ENCODE measurements at places on chromosomes 5 and 9. TPM values are rescaled to one million over a fixed set of nuclear protein-coding genes. Genes with fewer than 3 reads are reported as not detected.
A peak's percentile ranks its signal among the peaks of the same experiment; 100 is the strongest.

Gene TAF11L5
- total RNA-seq, result not detected

Gene DBH
- total RNA-seq, result not detected

Gene C5orf58
- total RNA-seq, result not detected

Gene IFNK
- total RNA-seq, result not detected

GRCh38 chr5:124234770-124235562 is 511.5 kb downstream of the ZNF608 start:
- no peak overlapping the region for H3K4me3 ChIP-seq
- no peaks in the 10 kb centered on the region for H3K4me1 ChIP-seq
- H3K27me3 ChIP-seq, result no peaks in the 10 kb centered on the region
- H3K27ac ChIP-seq, result no peak overlapping the region

DNA sequence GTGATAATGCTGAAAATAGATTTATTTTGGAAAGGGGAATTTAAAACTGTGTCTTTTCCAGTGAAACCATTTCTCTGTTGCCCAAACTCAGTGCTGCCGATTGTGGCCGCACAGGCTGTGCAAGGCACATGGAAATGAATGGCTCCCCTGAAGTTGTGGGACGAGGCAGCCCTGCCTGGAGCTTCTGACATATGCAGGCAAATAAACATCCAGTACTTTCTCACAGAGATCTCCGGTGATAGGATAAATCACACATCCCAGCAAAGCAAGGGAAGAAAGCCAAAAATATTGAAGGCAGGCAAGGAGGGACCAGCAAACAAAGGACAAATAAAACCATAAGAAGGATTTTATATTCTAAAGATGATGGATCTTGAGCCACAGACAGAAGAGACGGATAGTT is 464.5 kb downstream of the MTRR start:
- H3K4me1 ChIP-seq, result no peaks in the 10 kb centered on the region
- no peaks in the 10 kb centered on the region for H3K27me3 ChIP-seq
- DNase-seq, result no peak

DNA sequence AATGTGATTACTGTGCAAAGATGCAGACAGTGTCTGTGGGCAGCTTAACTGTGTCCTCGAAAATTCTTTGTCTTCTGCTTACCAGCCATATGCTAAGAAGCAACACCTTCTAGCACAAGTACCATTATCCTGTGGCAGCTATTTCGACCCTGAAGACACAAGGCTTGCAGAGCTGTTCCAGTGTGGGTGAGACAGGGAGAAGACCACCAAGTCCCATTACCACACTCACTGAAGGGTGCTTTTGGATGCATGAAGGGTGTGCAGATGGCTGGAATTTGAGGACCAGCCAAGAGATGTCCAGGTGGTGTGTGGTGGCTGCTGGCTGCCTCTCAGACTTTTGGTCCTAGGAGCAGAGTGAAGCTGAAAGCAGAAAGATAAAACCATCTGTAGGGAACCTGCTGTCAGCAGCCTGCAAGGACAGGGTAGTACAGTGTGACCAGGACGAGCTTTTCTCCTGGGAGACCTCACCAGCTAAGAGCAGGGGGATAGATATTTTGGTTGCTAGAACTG is 161.8 kb downstream of the ICE1 start:
- no peaks in the 10 kb centered on the region for H3K27me3 ChIP-seq
- H3K4me3 ChIP-seq, result no peak overlapping the region
- no peaks in the 10 kb centered on the region for H3K4me1 ChIP-seq
- no peaks in the 10 kb centered on the region for H3K36me3 ChIP-seq
- H3K27ac ChIP-seq, result no peak overlapping the region

DNA sequence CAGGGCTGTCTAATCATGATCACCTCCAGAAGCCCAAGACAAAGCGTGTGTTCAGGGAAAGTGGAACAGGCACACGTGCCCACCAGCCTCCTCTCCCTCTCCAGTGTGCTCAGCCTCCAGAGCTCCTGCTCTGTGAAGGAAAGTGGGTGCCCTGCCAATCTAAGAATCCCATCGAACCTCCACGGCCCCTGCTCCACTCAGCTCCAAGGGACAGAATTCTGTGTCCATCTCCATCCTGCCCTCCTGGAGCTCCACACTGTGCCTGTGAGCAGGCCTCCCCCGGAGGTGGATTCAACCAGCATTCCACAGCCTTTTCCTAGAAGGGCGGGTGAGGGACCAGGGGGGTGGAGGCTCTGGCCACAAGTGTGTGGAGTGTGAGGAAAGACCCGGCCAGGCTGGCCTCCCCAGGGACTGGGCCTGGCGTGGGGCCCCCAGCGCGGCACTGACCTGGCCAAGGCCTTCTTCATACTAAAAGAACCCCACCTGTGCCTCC is 6.0 kb downstream of the EEIG1 start:
- peak overlapping the region; percentile 58 for H3K27ac ChIP-seq
- H3K4me1 ChIP-seq, result peaks cover 97% of the 10 kb centered on the region
- no peaks in the 10 kb centered on the region for H3K36me3 ChIP-seq
- no peak for DNase-seq
- peak overlapping the region; percentile 43 for H3K4me3 ChIP-seq

DNA sequence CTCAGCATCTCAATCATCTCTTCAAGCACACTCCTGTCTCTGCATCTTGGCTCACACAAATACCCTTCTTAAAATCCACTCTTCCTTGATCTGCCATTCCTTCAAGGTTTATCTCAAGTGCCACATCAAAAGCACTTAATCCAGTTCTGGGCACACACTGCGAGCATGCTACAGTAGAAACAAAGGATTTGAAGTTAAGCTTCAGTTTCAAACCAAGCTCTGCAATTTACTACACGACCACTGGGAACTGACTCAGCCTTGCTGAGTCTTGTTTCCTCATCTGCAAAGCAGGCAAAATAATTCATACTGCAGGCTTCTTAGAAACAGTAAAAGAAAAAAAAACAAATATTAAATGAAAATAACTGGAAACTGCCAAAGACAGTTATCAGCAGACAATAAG is 50.5 kb upstream of the CTNNAL1 start:
- no peak overlapping the region for H3K4me3 ChIP-seq
- no peak for DNase-seq
- H3K27ac ChIP-seq, result no peak overlapping the region
- peaks cover 14% of the 10 kb centered on the region for H3K4me1 ChIP-seq
- peaks cover 26% of the 10 kb centered on the region for H3K36me3 ChIP-seq
- no peaks in the 10 kb centered on the region for H3K27me3 ChIP-seq

DNA sequence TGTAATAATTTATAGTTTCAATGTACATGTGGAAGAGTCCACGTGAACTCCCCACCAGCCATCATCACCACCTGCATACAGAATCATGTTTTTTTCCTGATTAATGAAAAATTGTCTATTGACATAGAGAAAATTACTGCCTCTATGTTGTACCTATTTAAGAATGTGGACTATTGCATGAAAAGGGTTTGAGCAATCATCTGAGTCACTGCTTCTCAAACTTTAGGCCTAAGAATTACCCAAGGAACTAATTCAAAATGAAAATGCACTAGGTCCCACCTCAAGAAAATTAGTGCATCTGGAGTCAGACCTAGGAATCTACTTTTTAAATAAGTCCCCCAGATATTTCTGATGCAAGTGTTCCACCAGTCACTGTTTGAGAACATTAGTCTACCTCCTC is 709.3 kb downstream of the MAT2B start:
- H3K36me3 ChIP-seq, result no peaks in the 10 kb centered on the region
- H3K27me3 ChIP-seq, result no peaks in the 10 kb centered on the region

DNA sequence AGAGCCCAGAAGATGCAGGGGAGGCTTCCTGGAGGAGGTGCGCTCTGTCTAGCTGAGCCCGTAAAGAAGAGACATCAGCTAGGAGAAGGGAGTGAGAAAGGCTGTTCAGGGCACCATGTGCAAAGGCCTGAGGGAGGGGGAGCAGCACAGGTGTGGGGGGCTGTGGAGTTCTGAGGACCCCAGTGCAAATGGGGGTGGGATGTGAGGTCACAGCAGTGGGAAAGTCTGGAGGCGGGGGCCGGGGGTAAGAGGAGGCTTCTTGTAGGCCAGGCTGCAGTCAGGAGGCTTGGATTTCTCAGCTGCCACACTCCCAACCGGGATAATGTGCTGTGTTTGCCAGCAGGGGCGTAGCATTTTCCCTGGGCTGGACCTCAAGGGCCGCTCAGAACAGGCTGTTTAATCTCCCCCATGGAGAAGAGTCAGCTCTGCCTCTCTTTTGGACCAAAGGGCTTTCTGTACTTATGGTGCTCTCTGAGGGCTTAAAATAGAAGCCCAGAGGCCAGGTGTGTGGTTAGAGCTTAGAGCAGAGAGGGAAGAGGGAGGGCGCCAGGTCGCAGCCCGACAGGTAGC is 5.7 kb downstream of the NEURL1B start:
- no peaks in the 10 kb centered on the region for H3K27me3 ChIP-seq
- no peak overlapping the region for H3K27ac ChIP-seq
- DNase-seq, result no peak
- peaks cover 8% of the 10 kb centered on the region for H3K4me1 ChIP-seq
- H3K4me3 ChIP-seq, result no peak overlapping the region

GRCh38 chr5:82018462-82018861 is 46.6 kb downstream of the ATG10 start:
- H3K36me3 ChIP-seq, result no peaks in the 10 kb centered on the region
- H3K4me1 ChIP-seq, result no peaks in the 10 kb centered on the region
- H3K27ac ChIP-seq, result no peak overlapping the region
- no peaks in the 10 kb centered on the region for H3K27me3 ChIP-seq
- no peak overlapping the region for H3K4me3 ChIP-seq

- H3K4me1 ChIP-seq, result peaks cover 7% of the 10 kb centered on the region
- no peak overlapping the region for H3K27ac ChIP-seq
- no peak overlapping the region for H3K4me3 ChIP-seq
- no peaks in the 10 kb centered on the region for H3K36me3 ChIP-seq
- no peak for DNase-seq
Measured at GRCh38 chr5:1112596-1113331, 901 bp upstream of the SLC12A7 start.

- peaks cover 25% of the 10 kb centered on the region for H3K4me1 ChIP-seq
- peak overlapping the region; percentile 98 for H3K27ac ChIP-seq
- DNase-seq, result no peak
- H3K27me3 ChIP-seq, result no peaks in the 10 kb centered on the region
- no peak overlapping the region for H3K4me3 ChIP-seq
- H3K36me3 ChIP-seq, result no peaks in the 10 kb centered on the region
Measured at GRCh38 chr9:93099551-93100275, 3.7 kb downstream of the CARD19 start.

Data from thoracic aorta (tissue), 2 donors.